ENCODE measurements at places on chromosomes 12 and 14. TPM values are rescaled to one million over a fixed set of nuclear protein-coding genes. Genes with fewer than 3 reads are reported as not detected.

MSRB3 gene
- total RNA-seq, result 27.7 TPM

KRT85 gene
- not detected for total RNA-seq

MEG3 gene
- not detected for total RNA-seq

KRT86 gene
- 0.48 TPM for total RNA-seq

LTB4R gene
- 0.48 TPM for total RNA-seq

DNA sequence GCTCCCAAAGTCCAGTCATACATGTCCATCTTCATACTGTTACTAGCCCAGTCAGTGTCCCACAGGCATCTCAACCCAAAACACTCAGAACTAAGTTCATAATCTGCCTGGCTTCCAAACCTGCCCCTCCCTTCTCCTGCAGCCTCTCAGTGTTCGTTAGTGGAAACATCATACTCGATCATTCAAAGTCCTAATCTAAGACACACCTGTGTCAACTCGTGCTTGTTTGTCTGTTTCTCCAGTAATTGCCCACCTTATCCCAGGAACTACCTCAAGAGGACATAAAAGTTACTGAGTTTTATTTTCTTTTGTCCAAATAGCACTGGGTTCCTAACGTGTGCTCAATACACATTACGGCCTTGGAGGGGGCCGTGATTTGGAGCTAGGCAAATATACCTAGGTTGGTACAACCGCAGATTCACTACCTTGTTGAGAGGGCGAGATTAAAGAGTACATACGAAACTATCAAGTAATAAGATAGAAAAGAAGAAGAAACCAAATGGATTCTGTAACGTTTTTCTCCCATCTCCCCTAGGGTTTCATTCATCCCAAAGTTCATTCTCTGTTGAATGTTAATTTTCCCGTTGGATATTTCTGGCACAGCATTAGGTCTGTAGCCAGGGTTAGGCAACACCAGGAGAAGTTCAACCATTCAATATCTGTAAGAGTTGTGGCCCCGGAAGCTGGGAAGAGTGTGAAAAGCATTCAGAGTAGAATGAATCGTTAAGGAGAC lies 3.2 kb downstream of the RNASE8 start:
- no peak for DNase-seq

DNA sequence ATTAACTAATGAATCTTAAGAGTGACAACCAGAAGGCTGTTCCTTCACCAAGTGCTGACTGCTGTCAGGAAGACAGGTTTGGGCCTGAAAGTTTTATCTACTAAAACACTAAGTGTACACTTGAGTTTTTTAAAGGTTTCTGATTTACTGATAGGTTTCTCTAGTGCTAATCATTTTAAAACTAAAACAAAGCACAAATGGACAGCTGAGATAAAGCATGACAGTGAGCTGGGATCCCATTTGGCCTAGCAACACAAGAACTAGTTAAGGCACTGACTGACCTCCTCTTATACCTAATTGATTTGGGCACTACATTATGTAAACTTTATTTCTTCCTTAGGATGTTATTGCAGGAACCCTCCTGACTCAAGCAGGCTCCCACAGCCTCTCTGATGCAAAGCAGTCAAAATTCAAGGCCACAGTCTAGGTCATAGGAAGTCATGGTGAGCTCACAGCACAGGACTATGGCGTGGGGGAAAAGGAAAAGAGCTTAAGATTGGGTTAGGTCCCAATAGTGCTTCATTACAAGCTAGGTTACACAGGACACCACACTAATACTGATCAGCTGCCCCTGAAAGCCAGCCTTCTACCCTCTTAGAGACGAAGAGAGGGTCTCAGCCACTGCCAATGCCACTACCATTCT lies 3.5 kb downstream of the STXBP6 start:
- no peak for DNase-seq

DNA sequence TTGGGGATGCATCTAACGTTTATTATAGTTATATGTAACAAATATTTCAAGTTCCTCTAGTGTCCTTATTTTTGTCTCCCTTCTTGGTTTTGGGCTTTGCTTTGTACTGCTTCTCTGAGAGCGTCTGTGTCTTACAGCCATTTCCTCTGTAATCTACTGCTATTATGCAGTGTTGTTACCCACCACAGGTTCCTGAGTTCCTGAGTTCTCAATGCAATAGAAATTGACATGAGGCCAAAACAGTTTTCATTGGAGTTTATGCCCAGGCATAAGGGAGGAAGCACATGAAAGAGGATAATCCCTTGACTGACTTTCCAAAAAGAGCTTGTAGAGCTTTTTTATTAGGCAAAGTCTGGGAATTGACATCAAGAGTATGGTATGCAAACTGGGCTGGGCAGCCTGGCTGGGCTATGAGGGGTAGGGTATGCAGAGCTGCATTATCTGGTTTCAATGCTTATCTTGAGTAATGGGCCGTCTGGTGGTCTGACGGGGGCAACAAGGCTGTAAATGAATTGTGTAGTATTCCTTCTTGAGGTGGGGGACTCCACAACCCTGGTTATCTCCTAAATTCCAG lies 722.5 kb upstream of the ATXN7L3B start:
- DNase-seq, result no peak

DNA sequence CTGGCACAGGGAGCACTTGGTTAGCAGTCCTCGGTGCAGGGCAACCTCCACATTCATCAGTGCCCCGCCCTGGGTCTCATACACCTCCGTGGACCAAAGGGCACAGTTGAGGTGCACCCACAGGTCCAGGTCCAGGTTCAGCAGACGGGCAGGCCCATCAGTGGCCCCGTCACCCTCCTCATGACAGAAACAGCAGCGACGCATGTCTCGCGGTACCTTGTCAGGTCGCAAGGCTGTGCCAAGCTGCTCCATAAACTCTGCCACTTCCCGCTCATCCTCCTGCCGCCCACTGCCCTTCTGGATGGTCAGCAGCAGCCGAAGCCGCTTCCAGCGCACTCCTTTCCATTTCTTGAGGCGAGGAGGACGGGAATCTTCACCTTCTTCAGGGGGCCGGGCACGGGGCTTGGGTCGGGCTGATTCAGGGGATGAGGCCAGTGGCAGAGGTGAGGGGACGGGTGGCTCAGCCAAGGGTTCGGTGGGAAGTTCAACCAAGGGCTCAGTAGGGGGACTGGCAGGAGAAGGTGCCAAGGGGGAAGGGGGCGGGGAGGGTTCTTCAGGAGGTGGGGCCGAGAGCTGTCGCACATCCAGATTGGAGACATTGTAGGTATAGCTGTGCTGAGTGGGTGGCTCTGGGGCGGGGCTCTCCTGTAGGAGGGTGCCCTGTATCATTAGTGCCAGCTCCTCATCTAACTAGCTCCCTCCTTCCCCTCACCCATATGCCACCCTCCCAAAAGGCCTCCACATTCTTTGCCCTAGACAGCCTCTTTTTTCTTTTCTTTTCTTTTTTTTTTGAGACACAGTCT lies 8.3 kb upstream of the PRKAG1 start:
- no peak for DNase-seq

- peak; percentile 52 for DNase-seq
Measured at GRCh38 chr14:34354556-34354955, 107.5 kb downstream of the SPTSSA start.

GRCh38 chr12:14613718-14614117 lies 46.0 kb upstream of the PLBD1 start:
- DNase-seq, result no peak

DNA sequence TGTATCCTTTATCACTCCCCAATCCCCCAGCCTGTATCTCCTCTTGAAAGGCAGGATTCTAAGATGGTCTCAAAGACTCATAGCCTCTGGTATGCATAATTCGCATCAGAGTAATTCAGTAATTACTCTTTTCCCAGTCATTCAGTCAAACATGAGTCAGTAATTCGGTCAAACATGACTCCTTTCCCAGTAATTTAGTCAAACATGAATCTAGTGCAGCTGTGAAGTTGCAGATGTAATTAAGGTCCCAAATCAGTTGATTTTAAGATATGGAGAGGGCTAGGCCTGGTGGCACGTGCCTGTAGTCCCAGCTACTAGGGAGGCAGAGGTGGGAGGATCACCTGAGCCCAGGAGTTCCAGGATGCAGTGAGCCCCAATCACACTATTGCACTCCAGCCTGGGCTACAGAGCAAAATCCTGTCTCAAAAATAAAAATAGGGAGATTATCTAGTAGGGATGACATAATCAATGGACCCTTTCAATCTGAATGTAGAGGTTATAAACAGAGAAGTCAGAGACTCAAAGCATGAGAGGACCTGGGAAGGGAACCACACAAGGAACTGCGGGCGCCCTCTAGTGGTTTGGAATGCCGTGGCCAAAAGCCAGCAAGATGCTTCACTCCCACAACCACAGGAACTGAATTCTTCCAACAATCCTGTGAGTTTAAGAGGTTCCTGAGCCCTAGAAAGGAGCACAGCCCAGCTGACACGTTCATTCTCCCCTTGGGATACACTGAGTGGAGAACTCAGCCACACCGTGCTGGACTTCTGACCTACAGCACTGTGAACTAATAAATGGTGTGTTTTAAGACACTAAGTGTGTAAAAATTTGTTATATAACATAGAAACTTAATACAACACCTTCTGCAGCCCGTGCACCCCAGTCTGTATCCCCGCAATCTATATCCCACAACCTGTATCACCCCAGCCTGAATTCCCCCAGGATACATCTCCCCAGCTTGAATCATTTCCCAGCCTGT lies 14.3 kb upstream of the ARMH4 start:
- peak; percentile 75 for DNase-seq

- DNase-seq, result peak; percentile 7
Measured at GRCh38 chr14:35331605-35332516, 39.7 kb downstream of the PSMA6 start.

- DNase-seq, result peak; percentile 59
Measured at GRCh38 chr12:90010089-90010488, 301.5 kb upstream of the ATP2B1 start.

DNA sequence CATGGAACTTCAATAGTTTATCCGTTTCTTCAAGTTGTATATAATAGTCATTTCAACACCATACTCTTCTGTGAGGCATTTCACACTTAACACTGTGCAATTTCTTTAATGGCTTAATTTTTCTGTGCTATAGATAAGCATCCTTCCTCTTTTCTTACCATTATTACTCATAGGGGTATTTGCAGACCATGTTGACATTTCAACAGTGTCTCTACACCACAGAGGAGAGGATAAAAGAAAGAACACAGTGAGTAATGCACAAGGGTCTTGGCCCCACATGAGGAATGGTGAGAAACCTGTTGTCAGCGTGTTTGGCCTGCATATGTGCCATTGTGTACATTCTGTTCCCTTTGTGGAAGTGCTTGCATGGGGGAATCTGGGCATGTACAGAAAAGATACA lies 421.5 kb upstream of the MDGA2 start:
- DNase-seq, result no peak

- DNase-seq, result no peak
Measured at GRCh38 chr14:55706893-55707292, 126.9 kb downstream of the KTN1 start.

GRCh38 chr12:101608301-101609133 lies 13.7 kb downstream of the MYBPC1 start:
- DNase-seq, result no peak

- DNase-seq, result peak; percentile 52
Measured at GRCh38 chr12:3455312-3455711, 35.7 kb upstream of the PRMT8 start.

DNA sequence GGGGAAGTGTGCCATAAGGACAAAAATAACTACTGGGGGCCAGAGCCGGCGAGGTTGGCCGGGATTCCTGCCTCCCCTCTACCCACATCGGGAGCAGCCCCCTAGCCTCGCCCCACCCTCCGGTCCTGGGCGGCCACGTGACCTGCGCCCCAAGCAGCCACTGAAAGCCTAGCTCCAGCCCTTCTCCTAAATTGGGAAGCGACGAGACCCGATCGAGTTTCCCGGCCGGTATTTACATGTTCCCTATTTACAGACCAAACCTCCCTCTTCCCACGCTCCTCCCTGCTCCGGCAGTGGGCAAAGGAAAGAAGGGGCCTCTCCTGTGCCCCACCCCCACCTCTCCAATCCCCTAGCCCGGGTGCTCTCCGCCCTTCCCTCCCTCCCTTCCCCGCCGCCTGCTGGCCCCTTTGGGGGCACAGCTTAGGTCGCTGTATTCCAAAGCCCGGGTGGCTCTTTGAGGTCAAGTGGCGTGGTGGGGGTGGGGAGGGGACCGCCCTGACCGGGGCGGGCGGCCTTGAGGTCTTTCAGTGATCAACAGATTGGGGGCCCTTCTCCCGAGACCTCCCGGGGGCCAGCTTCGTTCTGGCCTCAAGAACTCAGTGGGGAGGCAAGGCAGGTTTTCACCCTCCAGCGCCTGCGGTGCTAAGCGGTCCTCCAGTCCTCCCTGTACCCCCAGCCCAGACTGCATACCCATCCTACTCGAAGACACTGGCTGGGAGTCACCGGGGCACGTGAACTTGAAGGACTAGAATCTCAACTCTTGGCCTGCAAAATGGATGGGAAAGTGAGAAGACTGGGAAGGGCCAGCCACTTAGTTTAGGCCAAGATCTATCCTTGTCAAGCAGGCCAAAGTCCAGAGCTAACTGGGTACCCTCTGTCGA lies 6.3 kb upstream of the CTDSP2 start:
- peak; percentile 18 for DNase-seq

DNA sequence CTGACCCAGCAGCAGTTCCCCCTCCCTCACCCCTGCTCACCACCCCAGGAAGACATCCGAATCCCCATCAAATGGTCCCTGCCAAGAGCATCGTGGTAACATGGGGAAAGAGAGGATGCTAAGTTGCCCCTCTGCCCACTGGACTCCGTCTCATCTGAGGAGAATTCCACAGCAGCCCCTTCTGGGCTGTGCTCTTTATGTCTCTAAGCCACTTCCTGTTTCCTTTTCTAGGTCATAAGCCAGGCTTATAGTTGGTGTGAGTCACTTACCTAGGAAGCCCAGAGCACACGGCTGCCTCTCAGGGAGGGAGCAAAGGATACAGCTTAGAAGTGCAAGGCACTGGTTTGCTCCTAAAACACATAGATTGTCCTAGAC lies 76.0 kb downstream of the VCPKMT start:
- DNase-seq, result peak; percentile 81

DNA sequence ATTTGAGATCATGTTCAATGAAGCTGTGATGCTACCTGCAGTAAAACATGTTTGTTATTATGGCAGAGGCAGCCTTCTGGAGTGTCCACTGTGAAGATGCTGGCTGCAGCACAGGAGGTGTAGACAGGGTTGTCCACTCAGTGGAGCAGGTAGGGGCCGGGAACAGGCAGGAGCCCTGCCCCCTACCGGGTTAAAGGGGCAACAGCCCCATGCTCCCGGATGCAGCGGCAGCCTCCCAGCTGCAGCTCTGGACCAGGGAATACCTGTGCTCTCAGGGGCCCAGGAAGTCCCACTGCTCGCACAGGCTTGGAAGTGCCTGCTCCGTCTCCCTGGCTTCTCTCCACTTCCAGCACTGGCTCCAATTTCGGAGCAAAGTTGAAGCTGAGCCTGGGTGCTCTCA lies 401.6 kb downstream of the FOXG1 start:
- no peak for DNase-seq

DNA sequence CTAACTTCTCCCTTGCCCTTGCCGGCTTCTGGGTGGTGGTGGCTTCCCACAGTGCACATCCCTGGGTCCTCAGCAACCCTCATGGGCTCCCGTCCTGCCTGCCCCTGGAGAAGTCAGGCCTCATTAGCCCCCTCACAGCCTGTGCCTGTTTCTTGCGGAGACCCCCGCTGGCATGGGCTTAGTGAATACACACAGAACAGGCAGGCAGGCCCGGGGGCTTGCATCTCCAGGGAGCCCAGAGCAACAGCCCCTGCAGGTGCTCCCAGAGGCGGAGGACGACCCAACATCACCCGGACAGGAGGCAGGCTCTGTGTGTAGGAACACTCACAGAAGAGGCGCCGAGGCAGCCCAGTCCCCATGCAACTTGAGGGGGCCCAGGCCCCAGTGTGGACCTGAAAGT lies 25.1 kb upstream of the FBRSL1 start:
- DNase-seq, result no peak

- DNase-seq, result no peak
Measured at GRCh38 chr14:104697317-104697703, 7.9 kb downstream of the INF2 start.
